ENCODE measurements at places on chromosomes 12 and 14.

DNA sequence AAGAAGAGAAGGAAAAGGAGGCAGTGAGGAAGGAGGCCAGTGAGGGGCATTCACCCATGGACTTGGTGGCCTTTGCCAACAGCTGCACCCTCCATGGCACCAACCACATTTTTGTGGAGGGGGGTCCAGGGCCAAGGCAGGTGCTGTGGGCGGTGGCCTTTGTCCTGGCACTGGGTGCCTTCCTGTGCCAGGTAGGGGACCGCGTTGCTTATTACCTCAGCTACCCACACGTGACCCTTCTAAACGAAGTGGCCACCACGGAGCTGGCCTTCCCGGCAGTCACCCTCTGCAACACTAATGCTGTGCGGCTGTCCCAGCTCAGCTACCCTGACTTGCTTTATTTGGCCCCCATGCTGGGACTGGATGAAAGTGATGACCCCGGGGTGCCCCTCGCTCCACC lies 11.4 kb upstream of the SMARCD1 start:
- DNase-seq: no peak

DNA sequence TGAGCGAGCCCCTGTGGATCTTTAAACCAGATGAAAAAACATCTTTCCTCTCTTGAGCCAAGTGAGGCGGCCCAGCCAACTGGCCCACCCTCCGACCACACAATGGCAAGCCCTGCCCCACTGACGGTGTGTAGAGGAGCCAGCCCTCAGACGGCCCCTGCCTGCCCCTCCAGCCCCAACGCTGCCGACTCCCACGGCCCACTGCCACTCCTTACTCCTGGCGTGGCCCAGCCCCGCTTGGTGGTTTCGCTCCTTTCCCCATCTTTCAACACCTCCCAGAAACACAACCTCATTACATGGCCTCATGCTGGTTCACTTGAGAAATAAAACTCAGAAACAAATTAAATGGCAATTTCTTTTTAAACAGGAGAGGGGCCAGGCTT lies 80.6 kb upstream of the DICER1 start:
- no peak for DNase-seq

GRCh38 chr14:80868260-80868659 lies 73.3 kb downstream of the CEP128 start:
- DNase-seq: no peak

- no peak for DNase-seq
Observed at GRCh38 chr12:63941166-63941800, 96.8 kb downstream of the SRGAP1 start.

DNA sequence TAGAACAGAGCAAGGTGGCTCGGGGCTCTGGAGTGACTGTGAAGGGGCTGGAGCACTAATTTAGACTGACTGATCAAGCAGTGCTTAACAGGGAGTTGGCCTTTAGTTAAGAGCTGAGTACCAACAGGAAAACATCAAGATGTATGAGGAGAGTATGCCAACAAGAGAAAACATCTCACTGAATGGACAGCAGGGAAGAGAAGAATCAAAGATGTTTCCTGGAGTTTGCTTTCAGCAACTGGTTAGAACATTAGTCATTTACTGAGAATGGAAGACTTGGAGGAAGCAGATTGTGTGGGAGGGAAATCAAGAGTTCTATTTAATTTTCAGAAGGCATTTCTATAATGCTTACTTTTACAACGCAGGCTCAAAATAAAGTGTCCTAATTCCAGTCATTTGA lies 259.3 kb downstream of the ADAMTS20 start:
- DNase-seq: no peak

DNA sequence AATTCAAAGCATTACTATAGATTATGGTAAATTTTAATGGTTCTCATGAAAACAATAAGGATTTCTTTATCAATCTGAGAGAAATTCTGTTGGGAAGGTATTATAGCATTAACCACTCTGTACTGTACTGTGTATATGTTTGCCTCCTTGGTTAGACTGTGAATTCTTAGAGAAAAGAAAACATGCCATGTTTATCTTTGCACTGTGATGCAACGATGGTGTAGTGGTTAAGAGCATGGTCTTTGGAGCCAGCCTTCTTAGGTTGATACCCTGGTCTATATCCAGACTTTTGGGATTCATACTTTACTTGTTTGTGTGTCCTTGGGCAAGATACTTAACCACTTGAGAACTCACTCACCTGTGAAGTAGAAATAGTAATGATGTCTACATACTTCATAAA lies 32.2 kb upstream of the NUBPL start:
- DNase-seq: no peak

- DNase-seq: no peak
Observed at GRCh38 chr12:124577986-124578385, 10.6 kb upstream of the NCOR2 start.

- no peak for DNase-seq
Observed at GRCh38 chr12:105047308-105047707, 37.0 kb downstream of the ALDH1L2 start.

- no peak for DNase-seq
Observed at GRCh38 chr14:102150744-102151143, 11.0 kb downstream of the WDR20 start.

- DNase-seq: no peak
Observed at GRCh38 chr14:73283608-73284379, 46.5 kb downstream of the PAPLN start.

- DNase-seq: no peak
Observed at GRCh38 chr14:82411298-82411697, 877.6 kb upstream of the SEL1L start.

DNA sequence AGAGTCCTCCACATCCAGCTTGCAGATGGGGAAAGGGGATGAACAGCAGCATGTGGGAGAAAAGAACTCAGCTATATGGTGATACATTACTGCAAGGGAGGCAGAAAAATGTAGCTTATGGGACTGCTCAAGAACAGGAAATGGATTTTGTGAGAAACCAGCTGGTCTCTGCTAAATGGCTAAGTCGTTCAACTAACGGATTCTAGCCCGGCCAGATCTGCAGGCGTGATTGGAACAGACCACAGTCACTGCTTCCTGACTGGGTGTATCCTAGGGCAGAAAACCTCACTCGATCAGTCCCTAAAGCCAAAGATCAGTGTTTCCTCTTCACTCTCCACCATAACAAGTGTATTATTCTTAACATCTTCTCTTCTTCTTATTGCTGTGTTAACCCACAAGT lies 8.1 kb upstream of the PTGDR start:
- DNase-seq: no peak

GRCh38 chr12:59587710-59588109 lies 8.1 kb upstream of the SLC16A7 start:
- no peak for DNase-seq

DNA sequence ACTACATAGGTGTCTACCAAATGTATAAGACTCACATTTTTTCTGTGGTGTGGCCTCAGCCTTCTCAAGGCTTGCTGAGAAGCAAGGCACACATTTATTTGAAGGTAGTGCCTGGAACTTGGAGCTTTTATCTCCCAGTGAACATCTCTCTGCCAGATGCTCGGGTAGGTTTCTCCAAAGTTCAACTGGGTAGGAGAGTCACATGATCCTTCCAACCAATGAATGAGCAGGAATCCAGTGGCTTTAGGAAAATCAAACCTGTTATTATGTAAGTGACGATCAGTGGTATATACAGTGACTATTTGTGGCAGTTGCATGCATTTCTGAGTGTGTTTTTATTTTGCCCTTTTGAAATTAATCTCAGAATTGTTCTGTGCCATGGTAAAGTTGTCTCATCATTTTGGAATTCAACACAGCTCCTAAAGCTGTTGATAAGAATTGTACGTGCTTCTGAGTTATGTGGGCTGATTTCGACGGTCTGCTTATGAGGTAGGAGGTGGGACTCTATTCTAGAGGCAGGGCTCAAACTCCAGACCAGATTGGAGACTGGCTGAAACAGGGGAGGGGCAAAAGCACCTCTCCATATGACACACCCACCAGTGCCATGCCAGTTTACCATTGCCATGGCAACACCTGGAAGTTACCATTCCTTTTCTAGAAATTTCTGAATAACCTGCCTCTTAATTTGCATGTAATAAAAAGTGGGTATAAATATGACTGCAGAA lies 57.6 kb downstream of the EID3 start:
- DNase-seq: no peak

GRCh38 chr12:54704202-54704601 lies 56.0 kb upstream of the DCD start:
- DNase-seq: no peak

GRCh38 chr12:124571556-124571955 lies 4.1 kb upstream of the NCOR2 start:
- DNase-seq: no peak

DNA sequence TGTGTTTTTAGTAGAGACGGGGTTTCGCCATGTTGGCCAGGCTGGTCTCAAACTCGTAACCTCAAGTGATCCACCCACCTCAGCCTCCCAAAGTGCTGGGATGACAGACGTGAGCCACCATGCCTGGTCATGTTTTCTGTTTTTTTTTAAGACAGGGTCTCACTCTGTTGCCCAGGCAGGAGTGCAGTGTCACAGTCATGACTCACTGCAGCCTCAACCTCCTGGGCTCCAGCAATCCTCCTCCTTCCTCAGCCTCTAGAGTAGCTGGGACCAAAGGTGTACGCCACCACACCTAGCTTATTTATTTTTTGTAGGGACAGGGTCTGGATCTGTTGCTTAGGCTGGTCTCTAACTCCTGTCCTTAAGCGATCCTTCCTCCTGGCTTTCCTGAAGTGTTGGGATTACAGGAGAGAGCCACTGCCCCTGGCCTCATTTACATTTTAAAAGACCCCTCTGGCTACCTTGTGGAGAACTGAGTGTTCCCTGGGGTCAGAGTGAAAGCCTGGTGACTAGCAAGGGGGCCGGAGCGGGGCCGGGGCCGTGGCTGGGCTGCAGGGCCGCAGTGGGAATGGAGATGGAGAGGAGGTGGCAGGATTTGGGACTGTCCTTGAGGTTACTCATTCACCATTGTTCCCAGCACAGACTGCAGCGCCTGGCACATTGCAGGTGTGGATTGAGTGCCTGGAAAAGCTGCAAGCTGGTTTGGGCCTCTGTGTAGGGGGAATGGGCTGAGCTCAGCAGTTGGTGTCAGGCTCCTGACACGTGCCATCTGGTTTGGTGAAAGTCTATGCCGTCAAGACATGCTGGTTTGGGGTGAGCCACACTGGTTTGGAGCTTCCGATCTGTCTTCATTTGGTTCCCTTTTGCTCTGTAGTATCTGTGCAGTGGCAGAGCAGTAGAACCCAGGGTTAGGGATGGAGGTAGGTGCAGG lies 18.1 kb downstream of the KMT5A start:
- no peak for DNase-seq
